ENCODE measurements at places on chromosomes 13 and 19.

- no peak for DNase-seq
Observed at GRCh38 chr13:42279986-42280385, 8.0 kb downstream of the AKAP11 start.

GRCh38 chr13:58081301-58081820 is 449.8 kb downstream of the PCDH17 start:
- DNase-seq: no peak

DNA sequence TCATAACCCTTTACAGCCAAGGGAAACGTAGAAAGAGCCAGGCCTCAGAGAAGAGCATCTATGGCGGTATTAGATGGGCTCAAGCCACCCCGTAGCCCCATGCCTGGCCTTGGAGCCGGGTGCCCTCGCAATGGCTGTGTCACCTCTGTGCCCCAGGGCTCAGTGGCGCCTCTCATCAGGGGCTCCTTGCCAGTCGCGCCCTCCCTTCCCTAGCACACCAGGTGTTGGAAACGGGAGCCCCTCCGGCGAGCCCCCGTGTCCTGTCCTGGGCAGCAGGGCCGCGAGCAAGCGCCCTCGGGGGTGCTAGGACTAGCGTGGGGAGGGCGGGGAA is 453 bp downstream of the ZNF256 start:
- peak; percentile 5 for DNase-seq

DNA sequence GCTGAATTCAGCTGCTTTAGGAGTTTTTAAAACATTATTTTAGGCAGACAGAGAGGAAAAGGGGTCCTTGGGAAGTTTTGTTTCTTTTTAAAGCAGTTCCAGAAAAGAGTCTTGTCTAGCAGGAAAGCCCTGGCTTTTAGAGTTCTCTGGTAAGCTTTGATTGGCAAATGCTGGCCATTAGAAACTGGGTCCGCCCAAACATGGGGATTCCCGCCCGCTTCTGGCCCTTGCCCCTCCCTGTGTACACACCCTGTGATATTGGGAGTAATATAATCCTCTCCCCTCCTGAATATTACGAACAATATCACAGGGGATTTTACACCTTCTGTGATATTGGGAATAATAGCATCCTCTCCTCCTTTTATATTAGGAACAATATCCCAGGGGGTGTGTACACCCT is 58.9 kb downstream of the ERICH4 start:
- DNase-seq: no peak

DNA sequence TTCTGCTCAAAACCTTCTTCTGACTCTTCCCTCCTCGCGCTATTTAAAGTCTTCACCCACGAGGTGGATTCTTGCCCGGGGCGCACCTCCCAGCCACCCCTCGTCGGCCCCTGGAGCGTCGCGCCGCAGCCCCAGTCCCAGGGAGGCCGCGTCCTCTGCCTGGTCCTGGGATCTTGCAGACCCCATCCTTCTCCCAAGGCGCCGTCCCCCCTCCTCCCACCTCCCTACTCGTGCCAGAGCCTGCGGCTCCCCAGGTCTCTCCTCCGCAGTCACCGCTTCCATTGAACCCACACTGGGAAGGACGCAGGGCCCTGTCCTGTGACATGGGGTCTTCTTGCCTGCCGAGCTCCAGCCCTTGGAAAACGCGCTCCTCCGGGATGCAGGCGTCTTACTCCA is 486 bp downstream of the ZNF808 start:
- DNase-seq: no peak
